ENCODE measurements at places on chromosomes 7 and 10.
A peak's percentile ranks its signal among the peaks of the same experiment; 100 is the strongest.

DNA sequence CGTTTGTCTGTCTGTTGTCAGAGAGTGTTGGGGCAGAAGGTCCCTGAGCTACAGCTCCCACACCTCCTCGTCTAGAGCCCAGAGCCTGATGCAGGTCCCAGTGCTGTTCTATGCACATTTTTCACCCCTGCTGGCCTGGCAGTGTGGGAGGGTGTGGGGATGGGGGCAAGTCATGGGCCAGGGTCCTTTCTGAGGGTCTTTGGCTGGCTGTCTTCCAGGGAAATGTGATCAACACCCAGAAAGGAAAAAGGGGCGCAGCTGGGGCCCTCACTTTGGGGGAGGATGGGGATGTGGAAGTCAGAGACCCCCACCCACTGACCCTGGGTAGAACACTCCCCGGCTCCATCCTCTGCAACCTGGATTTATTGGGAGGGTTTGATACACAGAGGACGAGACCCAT lies 50.0 kb upstream of the ZNF716 start:
- DNase-seq: no peak

- DNase-seq: no peak
Observed at GRCh38 chr7:2967253-2967652, 76.4 kb downstream of the CARD11 start.

- DNase-seq: no peak
Observed at GRCh38 chr7:106418526-106418925, 133.7 kb upstream of the NAMPT start.

- DNase-seq: no peak
Observed at GRCh38 chr10:59311025-59311424, 51.3 kb downstream of the FAM13C start.

- no peak for DNase-seq
Observed at GRCh38 chr10:22475651-22476600, 130.6 kb downstream of the SPAG6 start.

- no peak for DNase-seq
Observed at GRCh38 chr7:7988706-7989105, 20.1 kb downstream of the GLCCI1 start.

- no peak for DNase-seq
Observed at GRCh38 chr10:33815776-33816175, 481.3 kb upstream of the NRP1 start.

GRCh38 chr10:119500821-119501220 lies 41.7 kb downstream of the RGS10 start:
- no peak for DNase-seq

GRCh38 chr10:96025566-96025965 lies 17.8 kb upstream of the CCNJ start:
- no peak for DNase-seq

GRCh38 chr7:43454936-43455518 lies 127.9 kb upstream of the STK17A start:
- peak; percentile 81 for DNase-seq

- no peak for DNase-seq
Observed at GRCh38 chr7:14596421-14596820, 306.1 kb downstream of the DGKB start.

- DNase-seq: no peak
Observed at GRCh38 chr7:38360776-38361175, 87.3 kb upstream of the TARP start.

GRCh38 chr10:71999360-72000072 lies 35.3 kb downstream of the CHST3 start:
- DNase-seq: no peak

GRCh38 chr7:39414224-39415035 lies 151.8 kb upstream of the YAE1 start:
- no peak for DNase-seq

- DNase-seq: no peak
Observed at GRCh38 chr10:114239117-114239993, at the start of gene VWA2. TSS of gene VWA2 (plus strand) at chr10:114239254. CDS start at chr10:114248714, 9,460 bp downstream.

GRCh38 chr10:63054889-63055611 lies 78.1 kb upstream of the NRBF2 start:
- no peak for DNase-seq

DNA sequence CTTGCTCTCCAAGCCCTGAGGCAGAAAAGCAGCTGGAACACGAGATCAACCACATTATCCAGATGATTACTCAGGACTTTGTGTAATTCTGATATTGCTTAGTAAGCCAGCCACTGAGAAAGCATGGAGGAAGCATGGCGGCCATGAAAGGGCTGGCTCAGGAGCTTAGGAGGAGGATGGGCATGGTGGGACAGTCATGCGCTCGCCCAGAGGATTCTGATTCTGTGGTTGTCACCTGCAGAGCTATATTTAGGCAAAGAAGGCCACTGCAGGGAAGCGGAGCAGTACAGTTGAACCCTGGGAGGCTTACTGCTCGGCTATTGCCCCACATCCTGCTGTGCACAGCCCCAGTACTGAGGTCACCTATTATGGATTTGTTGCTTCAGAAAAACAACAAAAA lies 128.8 kb upstream of the DNAJB12 start:
- DNase-seq: no peak

GRCh38 chr10:52250510-52250909 lies 63.6 kb upstream of the DKK1 start:
- DNase-seq: no peak

DNA sequence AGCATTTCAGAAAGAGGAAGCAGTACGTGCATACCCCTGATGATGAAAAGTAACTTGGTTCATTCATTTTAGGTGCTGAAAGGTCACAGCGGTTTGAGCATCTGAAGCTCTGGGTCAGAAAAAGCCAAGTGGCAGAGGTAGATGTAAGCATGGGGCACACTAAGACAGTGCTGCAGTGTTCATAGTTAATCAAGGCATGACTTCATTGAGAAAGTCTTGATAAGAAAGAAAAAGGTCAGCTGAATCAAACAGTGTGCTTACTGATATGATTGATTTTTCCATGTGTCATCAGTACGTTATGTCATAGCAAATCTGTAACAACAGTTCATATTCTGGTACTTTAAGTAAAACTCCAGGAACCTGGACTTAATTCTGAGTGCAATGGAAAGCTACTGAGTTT lies 107.7 kb upstream of the PCLO start:
- DNase-seq: peak; percentile 8

- no peak for DNase-seq
Observed at GRCh38 chr10:31937371-31937770, 8.7 kb upstream of the ARHGAP12 start.

- DNase-seq: no peak
Observed at GRCh38 chr7:83267141-83267631, 104.5 kb upstream of the PCLO start.

DNA sequence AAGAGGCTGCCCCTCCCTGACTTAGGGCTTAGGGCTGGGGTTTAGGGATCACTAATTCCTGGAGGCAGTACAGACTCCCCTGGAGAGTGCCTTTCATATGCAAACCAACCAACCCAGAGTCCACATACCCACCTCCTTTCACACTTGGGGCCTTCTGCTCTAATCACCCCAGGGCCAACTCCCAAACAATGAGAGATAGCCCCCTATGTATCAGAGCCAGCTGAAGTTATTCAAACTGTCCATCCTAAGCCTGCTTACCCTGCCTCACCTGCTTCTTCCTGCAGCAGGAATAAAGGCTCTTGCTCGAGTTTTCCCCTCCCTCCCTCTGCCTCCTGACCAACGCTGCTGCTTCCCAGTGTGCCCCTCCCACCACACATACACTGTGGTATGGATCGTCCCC lies 51.8 kb upstream of the SLC35G1 start:
- DNase-seq: no peak

DNA sequence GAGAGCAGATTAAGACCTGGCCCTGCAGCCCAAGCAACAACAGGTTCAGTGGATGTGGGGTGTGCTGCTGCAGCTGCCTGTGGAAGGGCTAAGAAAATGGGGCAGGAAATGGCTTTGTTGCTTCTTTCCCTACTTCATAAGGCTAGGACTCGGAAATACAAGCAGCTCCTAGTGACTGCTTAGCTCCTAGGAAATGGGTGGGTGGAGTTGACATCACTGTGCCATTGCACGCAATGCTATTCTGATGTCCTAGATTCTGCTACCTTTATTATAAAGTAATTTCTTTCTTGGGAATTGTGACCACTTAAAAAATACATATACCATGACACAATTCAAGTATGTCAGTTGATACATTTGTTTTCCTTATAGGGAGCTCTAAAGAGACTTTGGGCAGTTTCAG lies 155.8 kb downstream of the FANK1 start:
- no peak for DNase-seq

DNA sequence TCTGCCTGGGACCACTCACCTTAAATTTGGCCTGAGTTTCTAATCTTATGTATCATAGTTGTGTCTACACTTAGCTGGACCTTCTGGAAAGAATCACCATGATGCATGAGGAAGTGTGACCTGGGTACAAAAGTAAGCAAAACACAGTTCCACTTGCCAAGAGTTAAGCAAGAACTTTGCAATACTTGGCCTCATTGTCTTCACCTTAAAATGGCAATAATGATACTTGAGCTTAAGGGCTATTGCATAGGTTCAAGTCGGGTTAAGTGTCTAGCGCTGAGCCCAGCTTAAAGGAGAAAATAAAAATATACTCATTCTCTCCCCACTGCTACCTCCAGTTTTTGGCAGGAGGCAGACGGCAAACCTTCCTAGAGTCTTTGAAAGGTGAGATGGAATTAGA lies 133.9 kb upstream of the BMPER start:
- no peak for DNase-seq

All from COLO829 (cell line).